Frontal cortex (tissue), 4 donors: ENCODE measurements at places on chromosomes 7 and 10. TPM values are rescaled to one million over a fixed set of nuclear protein-coding genes. Genes with fewer than 3 reads are reported as not detected.

The TMEM72 gene
- total RNA-seq = not detected

The HECW1 gene
- total RNA-seq = 41.6 TPM

The FOXI2 gene
- not detected for total RNA-seq

The CYP3A5 gene
- total RNA-seq = 1.6 TPM

The ALOX5 gene
- 1.2 TPM for total RNA-seq

The GIMAP1 gene
- 0.82 TPM for total RNA-seq

The OR9A2 gene
- total RNA-seq = under 0.01 TPM

The CADPS2 gene
- total RNA-seq = 9.8 TPM

The GIMAP6 gene
- total RNA-seq = 6.9 TPM

The PRPS1L1 gene
- not detected for total RNA-seq

The IQUB gene
- total RNA-seq = 2.0 TPM

The MPP7 gene
- total RNA-seq = 3.7 TPM

The SORBS1 gene
- 90.5 TPM for total RNA-seq

The AGAP5 gene
- 12.2 TPM for total RNA-seq

The OR6B1 gene
- not detected for total RNA-seq
